ENCODE measurements at places on chromosomes 3 and 15.

DNA sequence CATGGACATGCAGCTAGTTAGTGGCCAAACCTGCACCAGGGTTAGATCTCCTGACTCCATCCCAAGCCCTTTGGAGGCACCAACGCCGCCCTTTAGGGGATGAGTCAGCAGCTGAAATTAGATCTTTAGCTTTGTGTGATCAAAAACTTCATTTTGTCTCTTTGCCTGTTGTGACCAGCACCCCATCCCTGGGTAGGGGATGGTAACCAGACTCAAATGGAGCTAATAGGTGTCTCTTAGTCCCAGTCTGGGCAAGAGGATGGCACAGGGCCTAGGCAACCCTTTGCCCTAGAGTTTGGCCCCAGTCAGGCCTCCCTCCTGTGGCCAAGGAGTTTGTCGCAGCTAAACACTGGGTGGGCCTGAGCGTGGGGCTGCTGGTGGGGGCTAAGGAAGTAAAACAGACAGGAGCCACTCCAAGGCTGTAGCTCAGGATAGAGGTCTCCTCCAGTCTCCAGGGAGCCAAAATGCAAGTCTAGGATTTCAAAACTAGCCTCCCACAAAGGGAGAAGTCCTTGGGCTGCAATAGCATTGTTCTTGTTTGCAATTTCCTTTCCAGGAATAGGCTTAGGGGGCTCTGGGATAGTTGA lies 105.1 kb downstream of the CPN2 start:
- no peak for DNase-seq

DNA sequence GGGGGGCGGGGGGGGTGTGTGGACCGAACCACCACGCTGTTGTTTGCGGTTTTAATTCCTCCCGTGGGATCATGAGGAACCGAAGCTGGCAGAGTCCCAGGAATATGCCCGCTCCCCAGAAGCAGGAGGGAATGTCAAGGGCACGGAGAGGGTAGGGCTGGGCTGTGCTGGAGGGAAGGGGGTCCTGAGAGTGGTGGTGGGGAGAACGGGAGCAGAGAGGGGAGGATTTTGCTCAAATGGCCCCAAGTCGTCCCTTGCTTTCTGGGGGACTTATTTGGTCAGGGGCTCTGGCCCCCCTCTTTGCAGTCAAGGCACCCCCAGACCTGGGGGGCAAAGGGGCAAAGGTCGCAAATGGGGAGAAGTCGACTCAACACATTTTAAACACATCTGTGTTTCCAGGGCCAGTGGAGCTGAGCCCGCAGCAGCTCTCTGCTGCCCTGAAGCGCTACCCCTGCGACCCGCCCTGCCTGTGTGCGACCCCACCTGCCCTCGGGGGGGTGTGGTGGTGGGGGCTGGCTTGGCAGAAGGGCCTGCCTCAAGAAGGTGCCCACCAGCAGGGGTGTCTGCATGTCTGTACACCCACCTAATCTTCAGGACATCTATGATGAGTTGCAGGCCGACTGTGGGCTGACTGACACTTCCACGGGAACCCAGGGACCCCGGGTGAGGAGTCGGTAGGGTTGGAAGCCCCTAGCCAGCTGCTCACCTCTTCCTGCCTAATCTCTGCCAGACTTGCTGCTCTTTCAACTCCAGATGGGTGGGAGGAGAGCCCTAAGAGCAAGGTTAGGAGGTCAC lies 602 bp upstream of the ATP2B2 start:
- no peak for DNase-seq

GRCh38 chr15:60591496-60592370 lies 112.8 kb upstream of the ICE2 start:
- DNase-seq, result peak; percentile 26

DNA sequence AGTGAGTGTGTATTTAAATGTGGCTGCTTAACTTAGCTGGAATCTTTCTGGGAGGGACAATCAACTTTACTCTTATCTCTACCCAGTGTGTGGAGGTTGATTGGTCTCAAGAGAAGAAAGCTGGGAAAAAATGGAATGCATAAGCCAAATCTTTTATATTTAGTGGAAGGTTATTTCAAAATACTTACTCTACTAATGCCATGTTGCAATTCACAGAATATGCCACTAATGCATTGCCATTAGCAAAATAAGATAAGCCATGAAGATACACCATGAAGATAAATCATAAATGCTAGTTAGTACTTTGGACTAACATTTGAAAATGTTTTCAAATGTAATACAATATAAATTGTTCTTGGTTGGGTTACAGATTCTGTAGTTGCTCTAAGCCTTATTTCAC lies 155.1 kb upstream of the LRRFIP2 start:
- no peak for DNase-seq

GRCh38 chr3:183385698-183386613 lies 42.5 kb downstream of the MCF2L2 start:
- DNase-seq, result peak; percentile 60

- no peak for DNase-seq
These were observed 21.3 kb downstream of the FRMD5 start for GRCh38 chr15:44173813-44174212.

DNA sequence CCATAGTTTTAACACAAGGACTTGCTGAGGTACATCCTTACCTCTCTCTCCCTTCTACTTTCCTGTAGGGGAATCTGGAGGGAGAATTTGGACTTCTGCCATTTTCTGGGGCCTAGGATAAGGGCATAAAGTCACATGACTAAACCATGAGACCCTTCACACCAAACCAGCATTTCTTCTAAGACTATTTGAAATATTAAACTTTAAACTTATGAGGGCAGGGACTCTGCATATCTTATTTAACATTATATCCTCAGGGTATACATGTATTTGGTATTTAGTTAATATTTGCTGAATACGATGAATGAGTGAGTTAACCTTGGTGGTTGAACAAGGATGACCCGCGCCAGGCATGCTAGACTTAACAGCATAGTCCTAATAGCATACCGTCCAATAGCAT lies 63.4 kb downstream of the USP13 start:
- DNase-seq, result peak; percentile 13

DNA sequence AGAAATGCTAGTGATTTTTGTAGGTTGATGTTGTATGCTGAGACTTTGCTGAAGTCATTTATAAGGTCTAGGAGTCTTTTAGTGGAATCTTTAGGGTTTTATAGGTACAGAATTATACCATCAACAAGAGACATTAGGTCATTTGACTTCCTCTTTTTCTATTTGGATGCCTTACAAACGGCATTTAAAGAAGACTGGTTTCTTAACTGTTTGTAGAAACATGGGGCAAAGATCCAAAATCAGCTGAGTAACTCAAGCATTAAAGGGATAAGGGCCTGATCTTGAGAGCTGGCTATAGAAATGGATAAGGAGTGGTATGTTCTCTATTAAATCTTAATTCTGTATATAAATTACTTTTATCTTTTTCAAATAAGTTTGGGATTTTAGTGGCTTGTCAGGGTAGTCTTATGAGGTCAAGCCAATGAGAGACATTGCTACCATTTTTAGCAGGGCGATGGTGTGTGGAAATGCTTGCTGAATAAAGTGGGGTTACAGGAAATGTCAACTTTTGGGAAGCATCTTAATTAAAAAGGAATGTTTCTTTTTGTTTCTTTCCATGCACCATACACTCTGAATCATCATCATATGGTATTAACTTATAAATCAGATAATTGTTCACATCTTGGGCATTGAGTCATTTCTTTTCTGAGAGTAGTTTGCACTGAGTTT lies 197.7 kb upstream of the GBE1 start:
- DNase-seq, result peak; percentile 96

DNA sequence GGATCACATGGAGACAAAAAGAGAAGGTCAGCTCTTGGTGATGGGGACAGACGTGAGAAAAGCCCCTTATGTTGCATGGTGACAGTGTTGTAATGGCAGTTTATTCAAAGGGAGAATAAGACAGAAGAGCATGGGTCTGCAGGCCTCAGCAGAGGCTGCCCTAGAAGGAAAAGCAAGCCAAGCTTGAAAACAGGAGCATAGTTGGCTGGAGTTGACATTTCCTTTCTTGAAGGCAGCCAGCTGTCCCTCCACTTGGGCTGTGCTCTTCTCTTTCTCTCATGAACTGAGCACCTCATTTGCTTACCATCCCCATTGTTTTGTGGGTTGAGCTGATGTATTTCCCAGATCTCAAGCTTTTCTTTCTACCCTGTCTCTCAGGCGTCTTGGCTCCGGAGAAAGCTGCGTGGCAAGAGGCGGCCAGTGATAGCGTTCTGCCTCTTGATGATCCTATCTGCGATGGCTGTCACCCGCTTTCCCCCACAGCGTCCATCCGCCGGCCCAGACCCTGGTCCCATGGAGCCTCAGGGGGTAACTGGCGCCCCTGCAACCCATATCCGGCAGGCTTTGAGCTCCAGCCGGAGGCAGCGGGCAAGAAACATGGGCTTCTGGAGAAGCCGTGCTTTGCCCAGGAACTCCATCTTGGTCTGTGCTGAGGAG lies 52.9 kb downstream of the GASK1A start:
- DNase-seq, result no peak

GRCh38 chr3:15348246-15348645 lies 15.9 kb upstream of the SH3BP5 start:
- no peak for DNase-seq

DNA sequence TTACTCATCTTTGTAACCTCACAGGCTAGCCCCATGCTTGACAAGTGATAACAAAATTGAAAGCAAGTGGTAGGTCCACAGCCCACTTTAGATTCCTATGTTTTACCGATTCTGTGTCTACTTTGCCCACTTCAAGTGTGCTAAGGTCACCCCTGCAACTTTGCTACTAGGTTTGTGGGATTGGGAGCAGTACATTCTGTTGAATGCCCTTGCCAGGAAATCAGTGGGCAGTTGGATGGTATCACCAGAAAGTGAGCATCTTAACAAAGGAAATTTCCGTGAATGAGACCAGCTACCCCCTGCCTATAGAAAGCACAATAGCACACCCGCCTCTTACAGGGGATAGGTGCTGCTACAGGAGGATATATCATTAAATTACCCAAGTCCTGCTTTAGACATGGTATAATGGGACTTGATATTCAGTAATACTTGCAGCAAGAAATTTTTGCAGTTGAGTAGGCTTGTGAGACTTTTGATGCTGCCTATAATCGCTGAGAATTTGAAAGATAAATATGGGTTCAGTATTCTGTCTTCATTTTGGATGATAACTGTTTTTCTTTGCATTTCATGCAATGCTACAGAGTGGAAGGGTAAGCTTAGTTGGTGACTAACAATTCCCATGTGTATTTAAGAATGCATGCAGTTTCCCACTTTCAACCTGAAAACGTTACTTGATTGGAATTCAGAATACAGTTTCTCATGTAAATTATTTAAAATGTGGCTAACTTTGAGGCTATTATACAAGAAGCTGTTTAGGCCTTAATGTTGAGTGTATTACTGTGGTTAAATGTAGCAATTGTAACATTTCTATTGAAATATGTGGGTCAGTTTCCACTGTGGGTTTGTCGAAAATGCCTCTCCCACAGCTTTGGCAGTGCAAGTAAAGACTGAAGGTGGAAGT lies 9.5 kb downstream of the EBLN2 start:
- peak; percentile 96 for DNase-seq

- DNase-seq, result peak; percentile 35
These were observed 72.5 kb downstream of the OPA1 start for GRCh38 chr3:193665370-193665989.

GRCh38 chr3:172260381-172260780 lies 187.9 kb downstream of the GHSR start:
- DNase-seq, result peak; percentile 34

GRCh38 chr3:128076483-128077201 lies 24.4 kb downstream of the SEC61A1 start:
- DNase-seq, result no peak

GRCh38 chr3:179264449-179264848 lies 13.5 kb upstream of the KCNMB3 start:
- no peak for DNase-seq

Measured in fibroblast of skin of right quadriceps (primary cell).